ENCODE measurements at places on chromosomes 2 and 18. TPM values are rescaled to one million over a fixed set of nuclear protein-coding genes. Genes with fewer than 3 reads are reported as not detected.

DNA sequence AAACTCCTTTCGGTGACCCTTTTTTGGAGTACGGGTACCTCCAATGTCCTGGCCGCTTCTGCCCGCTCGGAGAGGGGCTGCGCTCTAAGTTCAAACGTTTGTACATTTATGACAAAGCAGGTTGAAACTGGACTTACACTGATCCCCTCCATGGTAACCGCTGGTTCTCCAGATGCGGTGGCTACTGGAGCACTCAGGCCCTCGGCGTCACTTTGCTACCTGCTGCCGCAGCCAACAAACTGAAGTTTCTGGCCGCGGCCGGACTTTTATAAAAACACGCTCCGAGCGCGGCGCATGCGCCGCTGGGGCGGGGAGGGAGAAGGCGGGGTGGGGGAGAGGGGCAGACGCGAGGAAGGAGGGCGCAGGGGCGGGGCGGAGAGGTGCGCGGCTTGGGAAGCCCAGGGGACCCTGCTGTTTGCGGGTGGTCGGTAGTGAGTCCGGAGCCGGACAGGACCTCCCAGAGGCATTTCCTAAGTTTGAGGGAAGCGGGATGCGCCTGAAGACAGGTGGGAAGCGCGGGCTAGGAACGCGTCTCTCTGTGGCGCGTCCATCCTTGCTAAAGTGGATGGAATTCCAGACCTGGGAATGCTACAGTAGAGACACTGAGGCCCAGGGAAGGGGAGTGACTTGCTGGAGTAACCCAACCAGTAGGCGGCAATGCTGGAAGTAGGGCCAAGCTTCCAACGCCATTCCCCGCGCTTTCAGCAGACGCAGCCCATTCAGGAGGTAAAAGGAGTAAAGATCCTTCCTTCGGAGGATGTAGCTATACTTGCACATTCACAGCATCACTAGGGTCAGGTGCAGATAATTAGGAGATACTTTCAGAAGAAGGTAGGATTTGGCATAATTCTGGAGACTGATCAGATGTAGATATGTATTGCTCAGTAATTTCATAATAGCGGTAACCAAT lies at the start of gene CXCR4:
TSS of gene CXCR4 (minus strand) at position 241 of the 910 bp plus-strand sequence. CDS start at position 152, 89 bp downstream.
- H3K4me1 ChIP-seq = peaks cover 19% of the 10 kb centered on the region
- DNase-seq = peak; percentile 10
- no peak within 1 kb of the TSS for H3K27ac ChIP-seq
- H3K36me3 ChIP-seq = no peaks in the 10 kb centered on the region

CFAP65 gene
- 0.27 TPM for total RNA-seq

SMYD1 gene
- total RNA-seq = not detected

GRCh38 chr2:110854355-110855081 lies 122.1 kb downstream of the ACOXL start:
- H3K4me3 ChIP-seq = no peak overlapping the region
- no peaks in the 10 kb centered on the region for H3K4me1 ChIP-seq
- no peak for DNase-seq
- H3K27ac ChIP-seq = no peak overlapping the region
- no peaks in the 10 kb centered on the region for H3K36me3 ChIP-seq

NEURL3 gene
- total RNA-seq = 0.38 TPM

DNA sequence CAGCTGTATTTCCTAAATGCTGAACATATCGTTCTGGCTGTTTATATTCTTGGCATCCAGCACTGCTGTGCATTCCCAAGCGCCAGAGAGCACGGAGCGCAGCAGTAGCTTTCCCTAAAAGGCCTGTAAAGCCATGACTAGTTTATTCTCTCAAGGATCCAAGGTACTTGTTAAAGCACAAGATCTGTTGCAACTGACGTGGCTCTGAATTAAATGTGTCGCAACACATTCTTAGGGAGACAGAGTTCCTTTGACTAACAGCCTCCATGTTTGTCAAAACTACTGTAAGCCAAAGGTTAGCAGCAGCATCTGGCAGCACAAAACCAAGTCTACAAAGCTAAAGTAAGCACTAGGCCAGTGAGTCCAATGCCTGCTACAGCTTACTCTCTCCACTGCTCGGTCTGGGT lies 188.6 kb upstream of the FN1 start:
- H3K27ac ChIP-seq = peak overlapping the region; percentile 10
- peaks cover 20% of the 10 kb centered on the region for H3K4me1 ChIP-seq
- H3K27me3 ChIP-seq = no peaks in the 10 kb centered on the region
- DNase-seq = peak; percentile 78
- no peaks in the 10 kb centered on the region for H3K36me3 ChIP-seq

NEU2 gene
- not detected for total RNA-seq

DNA sequence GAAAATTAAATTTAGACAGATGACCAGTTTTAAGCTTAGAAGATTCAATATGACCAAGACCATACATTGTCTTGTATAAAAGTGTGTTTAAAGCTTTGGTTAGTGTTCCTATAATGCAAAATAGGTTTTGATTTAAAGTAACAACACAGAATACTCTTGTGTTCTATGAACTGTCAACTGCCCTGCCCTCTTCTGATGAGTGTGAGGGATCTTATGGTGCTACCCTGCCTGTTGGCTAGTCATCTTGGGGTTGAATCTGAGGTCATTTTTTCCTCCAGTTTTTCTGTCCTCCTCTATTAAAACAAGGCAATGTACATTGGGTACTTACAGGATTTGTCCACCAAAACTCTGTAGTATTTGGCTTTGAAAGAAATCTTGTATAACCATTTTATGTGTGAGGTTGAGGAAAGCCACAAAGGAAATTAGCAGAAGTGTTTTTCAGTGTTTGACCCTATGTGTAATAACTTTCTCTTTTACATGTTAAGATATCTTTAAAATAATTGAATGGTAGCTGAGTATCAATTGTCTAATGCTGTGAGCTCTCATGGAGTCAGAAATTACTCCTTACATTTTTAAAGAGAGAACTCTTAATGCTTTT lies 129.1 kb downstream of the SPTBN1 start:
- H3K27ac ChIP-seq = peak overlapping the region; percentile 29
- H3K27me3 ChIP-seq = no peaks in the 10 kb centered on the region
- peaks cover 40% of the 10 kb centered on the region for H3K4me1 ChIP-seq

DNA sequence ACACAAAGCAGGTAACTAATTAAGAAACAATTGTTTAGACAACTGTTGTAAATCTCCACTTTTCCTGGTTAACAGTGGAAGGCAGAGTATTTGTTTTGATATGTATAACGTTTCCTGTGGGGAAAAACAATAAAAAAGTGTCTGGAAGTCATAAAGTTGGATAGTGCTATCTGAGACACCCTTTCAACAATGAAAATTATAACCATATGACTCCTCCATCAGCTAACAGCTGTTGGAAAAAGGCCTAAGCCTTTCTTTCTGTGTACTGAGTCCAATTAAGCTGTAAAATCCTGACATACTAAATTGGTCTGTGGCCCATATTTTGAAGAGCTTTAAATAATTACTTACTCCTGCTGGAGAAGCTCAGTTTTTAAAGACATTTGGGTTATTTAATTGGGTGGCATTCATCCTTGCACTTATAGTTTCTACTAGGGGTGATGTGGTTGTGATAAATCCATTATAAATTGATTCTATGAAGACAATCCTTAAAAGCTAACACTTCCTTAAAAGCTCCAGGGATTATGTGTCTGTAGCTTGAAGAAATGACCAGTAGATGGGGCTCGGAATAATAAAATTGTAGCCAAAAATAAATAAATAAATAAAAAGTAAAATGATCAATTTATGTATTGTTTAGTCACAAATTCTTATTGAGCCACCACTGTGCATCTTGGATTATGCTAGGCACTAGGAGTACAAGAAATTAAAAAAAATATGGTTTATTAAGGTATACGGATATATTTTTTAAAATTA lies 698.1 kb upstream of the NXPH2 start:
- no peaks in the 10 kb centered on the region for H3K27me3 ChIP-seq
- DNase-seq = no peak
- no peak overlapping the region for H3K27ac ChIP-seq
- H3K4me3 ChIP-seq = no peak overlapping the region
- H3K4me1 ChIP-seq = no peaks in the 10 kb centered on the region
- no peaks in the 10 kb centered on the region for H3K36me3 ChIP-seq

DNA sequence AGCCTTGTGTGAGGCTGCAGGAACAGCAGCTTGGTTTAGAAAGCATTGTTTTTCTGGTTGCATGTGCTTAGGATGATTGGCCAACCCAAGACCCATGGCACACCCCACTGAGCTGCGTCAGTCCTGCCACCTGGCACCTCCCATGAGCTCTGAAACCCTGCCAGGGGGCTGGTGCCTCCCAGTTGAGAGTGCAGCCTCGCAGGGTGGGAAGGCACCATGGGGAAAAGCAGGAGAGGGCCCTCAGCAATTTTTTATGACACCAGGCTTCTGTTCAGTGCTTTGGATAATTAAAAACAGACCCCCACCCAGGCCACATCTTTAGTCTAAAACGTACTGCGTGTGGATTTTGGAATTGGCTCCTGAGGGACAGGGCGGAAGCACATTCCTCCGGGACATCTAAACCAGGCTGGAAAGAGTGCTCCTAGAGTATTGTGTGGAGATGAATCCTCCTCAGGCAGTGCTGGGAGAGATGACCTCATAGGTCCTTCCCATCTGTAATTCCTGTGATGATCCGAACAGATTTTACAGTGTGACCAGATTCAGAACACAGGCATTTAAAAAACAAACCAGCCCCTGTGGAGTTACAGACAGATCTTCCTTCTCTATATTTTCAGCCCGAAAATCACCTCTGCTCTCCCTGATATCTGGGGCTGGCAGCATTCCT lies 438.3 kb downstream of the ZNF521 start:
- H3K4me1 ChIP-seq = no peaks in the 10 kb centered on the region
- no peaks in the 10 kb centered on the region for H3K27me3 ChIP-seq
- DNase-seq = no peak
- H3K27ac ChIP-seq = no peak overlapping the region
- no peaks in the 10 kb centered on the region for H3K36me3 ChIP-seq

GRCh38 chr2:168722592-168722991 lies 79.8 kb upstream of the NOSTRIN start:
- H3K27me3 ChIP-seq = no peaks in the 10 kb centered on the region
- no peak overlapping the region for H3K27ac ChIP-seq
- DNase-seq = peak; percentile 45
- H3K4me3 ChIP-seq = no peak overlapping the region
- H3K36me3 ChIP-seq = no peaks in the 10 kb centered on the region

DNA sequence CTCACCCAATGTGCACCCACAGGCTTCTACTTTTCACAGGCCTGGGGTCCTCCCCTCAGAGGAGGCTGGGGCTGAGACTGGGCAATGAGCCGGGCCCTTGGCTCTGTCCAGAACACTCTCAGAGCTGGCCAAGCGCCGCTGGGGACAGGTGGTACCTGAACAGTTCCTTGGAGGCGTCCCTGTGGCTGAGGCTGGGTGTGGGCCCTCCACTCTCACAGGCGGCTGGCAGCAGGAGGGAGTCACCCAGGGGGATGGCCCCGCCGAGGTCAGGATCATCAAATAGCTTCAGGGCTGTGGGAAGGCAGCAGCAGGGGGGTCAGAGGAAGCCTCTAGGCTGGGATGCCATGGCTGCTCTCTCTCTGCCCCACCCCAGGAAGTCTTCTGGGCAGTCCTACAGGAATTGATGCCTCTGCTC lies 27.1 kb downstream of the HS1BP3 start:
- H3K27ac ChIP-seq = no peak overlapping the region
- no peaks in the 10 kb centered on the region for H3K36me3 ChIP-seq
- no peaks in the 10 kb centered on the region for H3K27me3 ChIP-seq
- no peak for DNase-seq
- peaks cover 5% of the 10 kb centered on the region for H3K4me1 ChIP-seq

GRCh38 chr2:216215658-216216390 lies 106.7 kb downstream of the XRCC5 start:
- no peak for DNase-seq
- H3K27me3 ChIP-seq = no peaks in the 10 kb centered on the region
- peaks cover 24% of the 10 kb centered on the region for H3K4me1 ChIP-seq
- H3K4me3 ChIP-seq = no peak overlapping the region
- H3K36me3 ChIP-seq = peaks cover 5% of the 10 kb centered on the region
- no peak overlapping the region for H3K27ac ChIP-seq

DNA sequence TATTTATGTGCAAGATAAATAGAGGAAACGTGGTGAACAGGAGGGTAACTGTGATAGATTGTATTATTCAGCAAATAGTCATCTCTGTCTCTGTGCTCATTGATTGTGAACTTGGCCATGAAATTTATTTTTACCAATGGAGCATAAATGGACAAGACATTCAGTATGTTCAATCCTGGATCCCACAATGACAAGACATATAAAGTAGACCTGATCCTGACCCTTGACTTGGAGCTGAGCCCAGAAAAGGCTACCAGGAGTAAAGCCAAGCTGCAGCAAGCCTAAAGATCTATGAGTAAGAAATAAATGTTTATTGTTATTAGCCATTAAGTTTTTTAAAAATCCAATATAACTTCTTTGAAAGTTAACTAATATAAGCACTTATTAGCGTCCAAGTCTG lies 531.2 kb downstream of the PIK3C3 start:
- H3K4me3 ChIP-seq = no peak overlapping the region
- DNase-seq = peak; percentile 33
- H3K27me3 ChIP-seq = no peaks in the 10 kb centered on the region
- no peaks in the 10 kb centered on the region for H3K36me3 ChIP-seq
- H3K4me1 ChIP-seq = no peaks in the 10 kb centered on the region

COLEC11 gene
- total RNA-seq = not detected

MEIS1 gene
- 3.4 TPM for total RNA-seq

- no peak for DNase-seq
- no peaks in the 10 kb centered on the region for H3K36me3 ChIP-seq
- no peak overlapping the region for H3K27ac ChIP-seq
- no peaks in the 10 kb centered on the region for H3K4me1 ChIP-seq
- H3K27me3 ChIP-seq = no peaks in the 10 kb centered on the region
Measured at GRCh38 chr2:151020411-151020810, 241.3 kb downstream of the RBM43 start.

DNA sequence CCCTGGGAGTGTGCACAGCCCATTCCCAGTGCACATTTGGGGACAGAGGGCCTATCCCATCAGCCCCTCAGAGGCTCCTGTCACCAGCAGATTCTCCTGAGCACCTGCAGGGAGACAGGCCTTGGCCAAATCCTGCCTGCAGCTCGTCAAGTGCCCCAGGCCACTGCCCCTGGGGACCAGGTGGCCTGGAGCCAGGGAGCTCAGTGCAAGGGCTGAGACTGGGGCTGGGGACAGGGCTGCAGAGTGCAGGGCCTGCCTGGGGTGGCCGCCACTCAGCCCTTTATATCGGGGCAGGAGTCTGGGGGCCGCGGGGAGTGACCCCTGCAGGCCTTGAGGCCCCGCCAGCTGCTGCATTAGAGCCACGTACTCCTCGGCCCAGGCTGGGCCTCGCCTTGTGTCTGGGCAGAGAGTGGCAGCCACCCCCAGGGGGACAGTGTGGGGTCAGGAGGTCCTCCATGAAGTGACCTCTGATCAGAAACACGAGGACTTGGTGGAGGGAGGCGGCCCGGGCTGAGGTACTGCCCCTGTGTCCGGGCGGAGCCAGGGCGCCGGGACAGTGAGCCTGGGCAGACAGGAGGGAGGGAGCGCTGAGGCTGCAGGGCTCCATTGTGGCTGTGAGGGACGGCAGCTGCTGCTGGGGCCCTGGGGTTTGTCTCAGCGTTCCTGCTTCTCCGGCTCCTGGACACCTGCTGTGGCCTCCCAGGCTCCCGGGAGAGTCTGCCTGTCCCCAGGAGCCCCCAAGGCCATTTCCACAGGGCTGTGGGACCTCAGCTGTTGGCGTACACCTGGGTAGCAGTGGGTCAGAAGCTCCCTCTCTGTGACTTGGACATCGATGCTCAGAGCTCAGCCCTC lies 24.2 kb downstream of the GPC1 start:
- no peak overlapping the region for H3K27ac ChIP-seq
- peaks cover 5% of the 10 kb centered on the region for H3K4me1 ChIP-seq
- DNase-seq = no peak
- H3K4me3 ChIP-seq = no peak overlapping the region
